ENCODE measurements at places on chromosomes 3 and 15. TPM values are rescaled to one million over a fixed set of nuclear protein-coding genes. Genes with fewer than 3 reads are reported as not detected.

Gene CNTN4
- total RNA-seq = not detected

Gene SMCO1
- not detected for total RNA-seq

Gene MESP2
- not detected for total RNA-seq

Gene STAG1
- 18.2 TPM for total RNA-seq

Gene PEX5L
- total RNA-seq = 1.00 TPM

Data from melanocyte of skin (primary cell).